ENCODE measurements at places on chromosomes 3 and 15.

DNA sequence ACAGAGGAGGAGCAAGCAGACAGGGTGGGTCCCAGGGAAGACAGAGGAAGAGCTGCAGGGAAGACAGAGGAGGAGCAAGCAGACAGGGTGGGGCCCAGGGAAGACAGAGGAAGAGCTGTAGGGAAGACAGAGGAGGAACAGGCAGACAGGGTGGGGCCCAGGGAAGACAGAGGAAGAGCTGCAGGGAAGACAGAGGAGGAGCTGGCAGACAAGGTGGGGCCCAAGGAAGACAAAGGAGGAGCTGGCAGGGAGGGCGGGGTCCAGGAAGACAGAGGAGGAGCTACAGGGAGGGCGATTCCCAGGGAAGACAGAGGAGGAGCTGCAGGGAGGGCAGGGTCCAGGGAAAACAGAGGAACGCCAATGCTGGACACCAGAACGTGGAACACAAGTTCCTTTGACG is 66.5 kb downstream of the PLXNA1 start:
- DNase-seq, result peak; percentile 52

DNA sequence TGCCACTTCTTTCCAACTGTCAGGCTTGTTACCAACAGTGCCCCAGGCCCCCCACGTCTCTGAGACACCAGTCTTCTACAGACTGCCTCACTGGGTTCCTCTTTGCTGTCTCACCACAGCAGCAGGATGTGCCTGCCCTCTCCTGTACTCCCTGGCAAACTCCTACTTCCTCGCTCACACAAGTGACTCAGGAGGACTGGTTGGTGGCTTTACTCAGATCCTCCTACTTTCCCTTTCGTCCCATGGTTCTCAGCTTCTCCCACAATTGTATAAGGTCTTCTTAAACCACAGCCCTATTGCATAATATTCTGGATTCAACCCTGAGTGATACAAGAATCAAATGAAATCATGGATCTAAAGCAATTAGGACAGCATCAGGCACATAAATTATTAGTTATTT is 246.6 kb upstream of the PROK2 start:
- no peak for DNase-seq

- DNase-seq, result no peak
Measured at GRCh38 chr3:194407423-194407822, 8.4 kb upstream of the GP5 start.

DNA sequence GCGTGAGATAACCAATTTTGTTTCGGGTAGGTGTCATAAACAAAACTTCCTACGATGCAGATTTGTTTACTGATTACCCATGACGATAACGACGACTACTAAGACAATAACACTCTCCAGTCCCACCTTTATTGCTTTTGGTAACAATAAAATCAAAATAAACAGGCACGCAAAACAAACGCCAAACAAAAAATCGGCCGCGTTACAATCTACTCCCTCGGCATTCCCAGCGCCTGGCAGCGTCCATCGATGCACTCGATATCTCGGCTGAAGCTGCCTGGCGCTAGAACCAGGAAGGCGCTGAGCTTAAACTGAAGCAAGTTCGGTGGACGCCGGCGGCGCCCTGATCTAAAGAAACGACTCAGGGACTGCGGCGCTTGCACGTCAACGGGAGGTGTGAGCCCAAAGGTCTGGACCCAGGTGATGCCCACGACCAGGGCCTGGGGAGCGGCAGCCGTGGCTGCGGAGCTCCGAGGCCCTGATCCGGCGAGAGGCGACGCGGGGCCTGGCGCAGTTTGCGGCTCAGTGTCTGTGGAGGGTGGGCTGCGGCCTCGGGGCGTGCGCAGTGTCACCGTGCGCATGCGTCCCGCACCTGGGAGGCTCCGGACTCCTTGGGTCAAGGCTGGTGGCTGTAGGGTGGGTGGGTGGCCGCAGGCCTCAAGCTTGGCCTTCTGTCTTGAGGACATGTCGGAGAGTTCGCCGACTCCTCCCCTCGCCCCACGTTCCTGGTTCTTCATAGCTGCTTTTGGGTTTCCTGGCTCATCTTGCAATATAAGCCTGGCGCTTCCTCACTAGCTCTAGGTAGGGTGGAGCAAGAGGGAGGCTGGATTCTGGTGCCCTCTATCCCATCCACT is at the start of gene RSRC1:
Gene RSRC1, plus strand, starts transcription at position 286 of the 854 bp plus-strand sequence. CDS start 12,016 bp downstream, outside the sequence.
- DNase-seq, result peak; percentile 96

DNA sequence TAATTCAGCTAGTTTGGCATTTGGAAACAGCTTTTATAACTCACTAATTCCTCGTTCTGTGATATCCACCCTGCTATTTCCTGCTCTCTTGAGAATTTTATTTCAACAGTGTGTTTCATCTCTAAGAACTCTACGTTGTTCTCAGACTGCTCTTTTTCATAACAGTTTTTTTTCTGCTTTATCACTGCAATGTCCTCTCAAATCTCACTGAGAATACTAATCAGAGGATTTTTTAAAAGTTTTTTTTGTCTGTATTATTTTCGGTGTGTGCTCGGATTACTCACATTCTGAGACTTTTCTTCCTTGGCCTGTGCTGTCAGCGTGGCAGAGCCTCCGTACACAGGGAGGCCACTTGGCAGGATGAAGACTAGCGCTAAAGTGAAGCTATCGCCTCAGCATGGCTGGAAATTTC is 59.4 kb upstream of the NEO1 start:
- no peak for DNase-seq

DNA sequence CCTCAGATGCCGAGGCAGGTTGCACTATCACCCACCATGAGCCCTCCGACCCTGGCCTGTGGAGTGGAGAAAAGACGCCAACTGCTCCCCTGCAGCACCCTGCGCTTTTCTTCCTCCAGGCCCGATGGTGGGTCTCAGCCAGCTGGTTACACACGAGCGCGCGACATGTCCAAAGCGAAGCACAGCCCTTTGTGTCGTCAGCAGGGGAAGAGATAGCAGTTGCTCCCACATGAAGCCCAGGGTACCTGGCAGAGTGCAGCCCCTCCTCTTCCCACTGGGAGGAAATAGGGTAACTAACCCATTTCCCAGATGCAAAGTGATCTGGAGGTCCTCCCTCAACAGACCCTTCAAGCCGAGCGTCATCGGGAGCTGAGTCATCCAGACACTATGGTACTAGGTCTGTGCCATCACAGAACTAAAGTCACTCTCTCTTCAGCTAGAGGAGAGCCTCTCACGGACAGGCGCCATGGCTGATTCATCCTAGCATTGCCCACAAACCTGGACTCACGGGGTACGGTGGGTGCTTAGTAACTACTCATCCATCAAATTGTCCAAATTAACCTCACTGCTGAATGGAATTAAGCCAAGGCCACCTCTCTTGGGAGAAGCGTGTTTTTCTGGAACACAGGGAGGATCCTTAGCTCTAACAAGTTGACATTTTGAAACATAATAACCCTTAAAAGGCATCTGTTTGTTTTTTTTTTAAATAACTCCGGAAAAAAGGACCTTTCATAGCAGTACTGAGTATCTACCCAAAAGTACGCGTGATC is 45.2 kb upstream of the BDH1 start:
- DNase-seq, result no peak

- DNase-seq, result no peak
Measured at GRCh38 chr15:66706840-66707239, 4.8 kb downstream of the SMAD6 start.

GRCh38 chr15:52790941-52791751 is 1.0 kb upstream of the ONECUT1 start:
- DNase-seq, result peak; percentile 63

GRCh38 chr3:123055352-123055751 is 11.5 kb upstream of the PDIA5 start:
- no peak for DNase-seq

- DNase-seq, result no peak
Measured at GRCh38 chr15:67928666-67929065, 88.8 kb upstream of the RNU6-1 start.

DNA sequence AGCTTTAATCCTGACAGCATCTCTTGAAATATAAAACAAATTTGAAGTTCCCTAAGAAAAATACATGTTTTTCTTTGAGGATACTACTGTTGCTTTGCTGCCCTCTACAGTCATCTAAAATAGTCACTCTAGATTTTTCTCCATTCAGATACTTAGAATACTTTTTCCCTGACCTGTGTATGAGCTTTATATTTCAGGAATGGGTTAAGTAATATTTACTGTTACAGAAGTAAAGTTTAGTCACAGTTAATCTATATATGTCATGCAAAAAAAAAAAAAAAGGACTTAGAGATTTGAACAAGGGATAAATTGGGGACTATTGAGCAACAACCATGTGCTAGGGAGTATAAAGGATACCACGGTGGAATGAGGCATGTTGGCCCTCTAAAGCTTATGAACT is 8.8 kb downstream of the NECTIN3 start:
- peak; percentile 64 for DNase-seq

- peak; percentile 90 for DNase-seq
Measured at GRCh38 chr15:98865397-98866339, 141.9 kb downstream of the PGPEP1L start.

DNA sequence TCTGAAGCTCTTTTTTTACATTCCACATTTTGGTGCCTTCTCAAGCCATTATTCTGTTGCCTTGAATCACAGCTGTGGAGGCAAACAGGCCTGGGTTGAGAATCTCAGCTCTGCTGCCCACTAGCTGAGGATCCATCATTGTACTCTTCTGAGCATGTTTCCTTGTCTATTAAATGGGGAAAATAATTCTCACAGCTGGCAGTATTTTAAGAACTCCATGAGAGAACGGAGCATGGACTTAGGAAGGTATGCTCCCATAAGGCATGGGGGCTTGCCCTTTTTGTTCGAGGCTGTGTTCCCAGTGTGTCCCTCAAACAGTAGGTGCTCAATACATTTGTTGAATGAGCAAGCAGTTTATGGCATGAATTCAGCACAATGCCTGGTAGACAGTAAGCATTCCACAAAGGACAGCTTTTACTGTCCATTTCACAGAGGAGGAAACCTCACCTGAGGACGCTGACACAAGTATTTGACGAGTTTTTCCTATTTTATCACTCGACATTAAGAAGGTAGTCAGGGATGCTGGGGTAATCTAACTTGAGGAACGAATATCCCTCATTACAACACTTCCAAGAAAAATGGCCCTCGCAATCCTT is 2.1 kb upstream of the PTPRG start:
- no peak for DNase-seq

- DNase-seq, result no peak
Measured at GRCh38 chr3:15579051-15579450, 22.3 kb downstream of the HACL1 start.

DNA sequence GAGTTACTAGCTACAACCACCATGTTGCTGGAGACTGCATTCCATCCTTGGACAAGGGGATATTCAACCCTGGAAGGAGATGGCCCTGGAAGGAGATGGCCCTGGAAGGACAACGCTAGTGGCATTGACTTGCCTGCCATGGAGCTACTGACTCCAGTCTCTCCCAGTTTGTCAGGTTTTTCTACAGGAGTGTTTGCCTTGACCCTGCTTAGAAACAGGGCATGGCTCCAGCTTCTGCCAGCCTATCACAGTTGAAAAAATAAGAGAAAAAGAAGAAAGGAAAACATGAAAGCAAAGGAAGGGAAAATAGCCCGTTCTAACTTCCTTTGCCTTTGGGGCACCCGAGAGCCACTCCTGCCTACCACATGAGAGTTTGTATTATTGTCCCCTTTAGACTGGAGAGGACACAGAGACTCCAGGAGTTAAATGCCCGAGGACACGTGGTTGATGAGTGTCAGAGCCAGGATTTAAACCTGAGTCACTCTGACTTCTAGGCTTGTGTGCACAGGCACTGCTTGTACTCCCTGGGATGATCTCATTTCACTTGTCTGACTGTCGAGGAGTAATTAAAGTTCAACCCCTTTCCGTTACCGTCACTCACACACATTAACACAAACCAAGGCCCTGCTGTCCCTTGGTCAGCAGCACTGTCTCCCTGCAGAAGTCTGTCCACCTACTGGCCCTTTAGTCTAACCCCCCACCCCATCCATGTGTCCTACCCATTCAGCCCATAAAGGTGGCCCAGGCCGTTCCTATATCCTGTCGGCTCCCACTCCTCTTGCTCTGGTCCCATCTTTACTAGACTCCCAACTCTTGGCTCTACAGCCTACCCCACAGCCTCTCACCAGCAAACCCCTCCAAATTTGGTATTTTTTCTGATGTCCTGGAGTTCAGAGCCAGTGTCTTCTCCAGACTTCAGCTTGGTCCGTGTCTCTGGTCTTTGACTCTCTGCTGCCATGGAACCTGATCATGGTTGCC is 46.1 kb downstream of the C2CD4A start:
- DNase-seq, result no peak

DNA sequence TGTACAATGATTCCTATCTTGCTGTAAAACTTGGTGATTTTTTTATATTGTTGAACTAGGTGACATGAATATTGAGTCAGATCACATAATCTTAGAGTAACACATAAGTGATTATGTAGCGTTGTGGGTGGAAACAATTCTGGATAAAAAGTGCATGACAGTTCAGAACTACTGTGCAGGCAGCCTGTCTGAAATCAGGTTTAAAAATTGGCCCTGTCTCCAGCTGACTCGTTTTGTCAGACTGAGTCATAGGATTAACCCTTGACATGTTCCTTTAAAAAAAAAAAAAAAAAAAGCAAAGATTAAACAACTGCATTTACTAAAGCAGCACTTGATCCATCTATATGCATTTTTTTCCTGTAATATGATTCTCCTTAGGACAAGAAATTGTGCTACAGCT is 160.0 kb upstream of the CGNL1 start:
- DNase-seq, result no peak

DNA sequence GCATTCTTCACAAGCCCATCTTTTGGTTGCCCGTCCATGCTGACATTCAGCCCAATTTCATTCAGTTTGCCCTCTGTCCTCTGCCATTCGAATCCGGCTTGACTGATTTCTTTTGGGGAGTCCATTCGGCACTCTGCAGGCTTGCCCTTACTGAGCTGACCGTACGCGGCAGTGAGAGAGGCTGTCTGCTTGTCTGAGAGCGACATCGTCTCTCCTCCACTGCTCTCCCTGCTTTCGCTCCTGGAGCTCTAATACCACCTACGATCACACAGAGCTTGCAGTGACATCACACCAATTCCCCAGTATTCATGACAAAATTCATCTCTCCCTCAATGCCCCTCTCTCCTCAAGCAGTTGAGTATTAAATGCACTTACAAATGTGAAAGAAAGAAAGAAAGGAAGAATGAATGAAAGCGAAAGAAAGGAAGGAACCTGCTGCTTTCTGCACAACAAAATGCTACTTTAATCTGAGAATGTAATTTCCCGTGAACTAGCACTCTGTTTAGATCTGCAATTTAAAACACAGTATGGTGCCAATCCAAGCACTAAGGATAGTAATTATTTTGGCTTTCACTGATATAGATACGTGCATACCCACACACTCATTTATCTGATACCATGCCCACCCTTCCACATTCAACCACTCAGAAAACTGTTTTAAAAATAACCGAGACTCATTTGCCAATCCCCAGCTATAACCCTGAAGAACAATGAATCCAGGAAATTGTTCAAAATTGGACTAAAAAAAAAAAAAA is 89.5 kb downstream of the DHX30 start:
- DNase-seq, result peak; percentile 36

DNA sequence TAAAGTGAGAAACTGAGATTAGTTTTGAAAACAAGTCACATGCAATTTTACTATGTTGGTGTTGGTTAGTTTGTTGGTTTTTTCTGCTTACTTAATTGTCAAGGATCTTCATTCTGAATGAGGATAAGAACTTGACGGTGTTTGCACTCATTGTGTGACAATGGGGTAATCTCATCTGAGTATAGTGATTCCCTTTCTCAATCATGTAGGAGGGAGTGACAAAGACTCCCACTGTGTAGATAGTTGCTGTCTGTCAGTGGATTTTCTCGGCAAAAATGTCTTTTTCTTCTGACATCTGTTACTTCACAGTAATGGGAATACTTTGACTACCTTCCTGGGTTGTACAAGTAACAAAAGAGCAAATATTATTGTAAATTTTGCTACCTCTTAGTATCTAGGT is 23.5 kb downstream of the KCNH8 start:
- DNase-seq, result no peak

- DNase-seq, result no peak
Measured at GRCh38 chr3:149501524-149501923, 27.0 kb downstream of the TM4SF4 start.

- DNase-seq, result no peak
Measured at GRCh38 chr15:59252137-59252536, 45.5 kb downstream of the LDHAL6B start.
